ENCODE measurements at places on chromosomes 4 and X. TPM values are rescaled to one million over a fixed set of nuclear protein-coding genes. Genes with fewer than 3 reads are reported as not detected.

The SATL1 gene
- total RNA-seq: 2.5 TPM

The CSAG1 gene
- total RNA-seq: not detected

The PWWP3B gene
- 4.2 TPM for total RNA-seq

The PJA1 gene
- 118 TPM for total RNA-seq

The TEX13B gene
- total RNA-seq: not detected

All from diencephalon (tissue), 1 donor.